SK-N-SH (cell line): ENCODE measurements at places on chromosomes 13 and 19. TPM values are rescaled to one million over a fixed set of nuclear protein-coding genes. Genes with fewer than 3 reads are reported as not detected.

DNA sequence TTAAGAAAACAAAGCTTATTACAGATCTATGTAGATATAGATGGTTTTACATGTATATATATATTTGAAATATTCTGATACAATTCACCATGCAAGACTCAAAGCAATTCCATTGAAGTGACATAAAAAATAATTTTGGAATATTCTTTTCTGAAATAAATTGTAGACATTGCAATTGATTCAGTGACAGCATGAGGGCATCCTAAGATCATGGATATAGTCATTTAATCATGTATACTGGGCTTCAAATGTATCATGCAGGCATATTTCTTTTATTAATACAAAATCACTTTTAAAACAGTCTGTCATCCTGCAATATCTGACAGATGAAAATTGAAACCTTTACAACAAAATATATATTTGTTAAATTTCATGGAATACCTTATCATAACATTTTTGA, 286.7 kb upstream of the SLITRK6 start:
- no peak for DNase-seq

SIGLEC10 gene
- not detected in 2 replicates for polyA plus RNA-seq

DNA sequence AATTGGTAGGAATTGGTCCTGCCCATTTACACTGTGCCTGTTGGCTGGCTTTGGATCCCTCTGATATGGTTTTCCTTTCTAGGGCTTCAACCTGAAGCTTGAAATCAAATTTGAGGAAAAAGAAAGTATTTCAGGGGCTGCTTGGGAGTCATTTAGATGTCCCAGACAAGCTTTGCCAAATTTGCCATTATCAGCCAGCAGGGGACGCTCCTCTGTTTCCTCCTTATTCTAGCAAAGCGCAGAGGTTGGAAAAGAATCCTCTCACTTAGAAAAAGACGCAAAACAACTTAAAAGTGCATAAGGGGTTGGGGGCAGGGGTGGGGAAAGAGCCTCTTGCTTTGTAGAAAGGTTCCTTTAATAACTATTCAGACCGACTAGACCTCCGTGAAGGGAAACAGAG, 1211.1 kb upstream of the PCDH20 start:
- DNase-seq, result no peak

GNA15 gene
- 0.05 and 0.13 TPM in 2 replicates for polyA plus RNA-seq

- no peak for DNase-seq
These were observed 74.4 kb downstream of the ARHGAP35 start for GRCh38 chr19:46935066-46935663.

- no peak for DNase-seq
These were observed 61.5 kb upstream of the TDRD3 start for GRCh38 chr13:60335531-60335930.

DNA sequence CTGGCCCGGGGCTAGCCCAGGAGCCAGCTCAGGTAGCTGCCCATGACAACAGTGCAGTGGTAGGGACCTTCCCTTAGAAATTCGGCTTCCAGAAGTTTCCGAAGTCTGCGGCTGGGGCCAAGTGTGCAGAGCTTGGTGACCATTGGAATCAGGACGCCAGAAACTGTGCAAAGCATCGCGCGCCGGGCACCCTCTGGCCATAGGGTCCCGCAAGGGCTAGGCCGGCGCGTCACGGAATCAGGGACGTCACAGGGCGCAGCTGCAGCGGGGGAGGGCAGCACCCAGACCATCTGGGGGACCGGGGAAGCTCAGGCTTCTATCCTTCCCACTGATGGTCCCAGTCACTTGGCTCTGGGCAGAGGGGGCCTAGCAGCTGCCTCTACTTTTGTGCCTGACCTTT, 219.1 kb downstream of the MTUS2 start:
- no peak for DNase-seq

GRCh38 chr13:108924541-108924940, 295.1 kb downstream of the MYO16 start:
- no peak for DNase-seq

DNA sequence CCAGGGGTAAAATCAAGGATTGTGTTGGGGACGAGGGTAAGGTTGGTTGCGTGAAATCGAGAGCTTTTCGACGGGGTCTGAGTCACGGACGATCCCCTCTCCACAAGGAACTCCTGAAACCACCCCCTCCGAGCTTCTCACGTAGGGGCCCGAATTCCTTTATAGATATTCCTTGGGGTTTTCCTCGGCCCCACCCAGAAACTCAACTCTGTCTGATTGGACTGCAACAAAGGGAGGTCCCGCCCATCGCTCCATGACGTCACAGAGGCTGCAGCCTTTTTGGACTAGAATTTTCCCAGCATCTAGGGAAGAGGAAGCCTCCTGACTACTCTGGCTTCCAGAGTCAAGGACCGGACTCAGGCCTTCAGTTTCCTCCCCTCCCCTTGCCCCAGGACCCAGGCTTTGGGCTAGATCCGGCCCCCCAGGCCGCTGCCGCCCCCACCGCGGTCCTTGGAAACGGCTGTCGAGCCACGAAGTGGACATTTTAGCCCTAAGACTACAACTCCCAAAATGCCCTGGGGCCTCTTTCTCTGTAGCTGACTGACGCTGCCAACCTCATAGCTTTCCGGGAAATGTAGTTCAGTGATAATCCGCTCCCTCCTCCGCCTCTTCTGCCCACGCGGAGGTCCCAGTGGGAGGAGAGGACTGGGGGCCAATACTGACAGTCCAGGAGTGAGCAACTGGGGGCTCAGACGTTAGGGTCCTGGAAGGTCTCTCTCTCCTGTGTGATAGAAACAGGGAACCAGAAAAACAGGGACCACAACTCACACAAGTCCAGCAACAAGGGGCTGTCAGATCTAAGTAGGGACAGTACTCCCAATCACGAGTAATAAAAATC, at the start of gene IZUMO1:
Gene IZUMO1 (minus strand): TSS at position 172 of the 838 bp plus-strand sequence. CDS start 1,050 bp downstream, outside the sequence.
- DNase-seq, result peak; percentile 89

DNA sequence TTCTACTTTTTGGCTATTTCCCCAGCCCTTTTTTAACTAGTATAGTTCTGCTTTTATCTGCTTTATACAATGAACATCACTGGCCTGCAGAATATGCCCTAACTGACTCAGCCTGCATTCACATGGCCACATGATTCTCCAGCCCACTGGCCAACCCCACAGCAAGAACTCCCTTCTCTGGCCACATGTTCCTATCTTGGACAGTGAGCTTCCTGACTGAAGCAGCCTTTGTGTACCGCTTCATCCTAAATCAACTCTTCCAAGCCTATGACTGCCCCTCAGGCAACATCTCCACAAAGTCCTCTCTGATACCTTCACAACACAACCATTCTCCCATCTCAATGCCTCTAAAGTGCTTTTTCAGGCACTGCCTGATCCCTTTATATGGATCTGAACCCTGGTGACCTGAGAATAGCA, 214.1 kb downstream of the COL4A1 start:
- no peak for DNase-seq

DNA sequence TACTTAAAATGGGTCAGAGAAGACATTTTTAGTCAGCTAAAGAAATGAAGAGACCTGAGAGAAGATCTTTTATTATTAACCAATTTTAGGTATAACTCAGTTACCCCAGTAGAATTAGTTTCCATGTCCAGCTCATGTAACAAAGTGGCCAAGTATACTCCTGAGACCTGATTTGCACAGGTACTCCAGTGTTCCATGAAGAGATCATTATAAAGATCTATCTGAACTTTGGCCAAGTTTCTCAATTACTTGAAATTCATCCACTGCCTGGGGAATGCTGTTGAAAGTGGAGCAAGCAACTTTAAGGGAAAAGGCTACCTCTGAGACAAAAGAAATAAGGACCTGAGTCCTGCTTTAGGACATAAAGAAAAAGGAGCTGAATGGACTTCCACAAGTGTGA, 47.0 kb downstream of the EDNRB start:
- no peak for DNase-seq

DNA sequence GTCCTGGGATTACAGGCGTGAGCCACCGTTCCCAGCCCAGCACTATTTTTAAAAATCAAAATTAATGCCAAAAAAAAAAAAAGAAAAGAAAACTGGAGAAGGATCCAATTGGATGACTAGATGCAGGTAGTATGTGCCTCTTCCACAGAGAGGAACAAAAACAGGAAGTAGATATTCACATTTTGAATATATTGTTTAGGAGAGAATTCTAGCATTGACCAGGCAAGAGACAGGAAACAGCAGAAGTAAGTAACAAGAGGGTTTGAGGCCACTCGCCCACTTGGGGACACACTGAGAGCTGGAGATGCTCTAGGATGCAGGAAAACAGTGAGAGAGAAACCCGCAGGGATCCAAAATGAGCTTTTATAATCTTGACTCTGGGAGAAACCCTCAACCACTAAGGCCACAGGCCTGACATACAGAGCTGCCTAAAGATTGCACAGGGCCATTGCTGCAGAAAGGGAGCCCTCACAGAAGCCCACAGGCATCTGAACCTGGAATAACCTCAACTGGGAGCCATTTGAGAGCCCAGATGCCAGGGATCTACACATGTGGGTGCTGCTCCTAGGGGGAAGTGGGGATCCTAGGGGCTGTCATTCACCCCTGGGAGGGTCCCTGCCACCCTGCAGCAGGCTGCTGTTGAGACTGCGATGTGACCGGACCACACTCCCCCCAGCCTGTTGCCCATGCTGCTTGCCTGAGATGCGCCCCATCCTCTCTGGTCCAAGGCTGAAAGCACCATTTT, 28.2 kb downstream of the IGFL2 start:
- DNase-seq, result no peak

DNA sequence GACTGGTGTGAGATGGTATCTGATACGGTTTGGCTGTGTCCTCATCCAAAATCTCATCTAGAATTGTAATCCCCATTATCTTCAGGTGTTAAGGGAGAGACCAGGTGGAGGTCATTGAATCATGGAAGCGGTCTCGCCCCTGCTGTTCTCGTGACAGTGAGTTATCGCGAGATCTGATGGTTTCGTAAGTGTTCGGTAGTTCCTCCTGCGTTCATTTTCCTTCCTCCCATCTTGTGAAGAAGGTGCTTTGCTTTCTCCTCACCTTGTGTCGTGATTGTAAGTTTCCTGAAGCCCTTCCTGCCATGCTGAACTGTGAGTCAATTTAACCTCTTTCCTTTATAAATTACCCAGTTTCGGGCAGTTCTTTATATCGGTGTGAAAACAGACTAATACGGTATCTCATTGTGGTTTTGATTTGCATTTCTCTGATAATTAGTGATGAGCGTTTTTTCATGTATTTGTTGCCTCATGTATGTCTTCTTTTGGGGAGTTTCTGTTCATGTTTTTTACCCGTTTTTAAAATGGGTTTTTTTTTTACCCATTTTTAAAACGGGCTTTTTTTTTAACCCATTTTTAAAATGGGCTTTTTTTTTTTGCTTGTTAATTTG, 102.8 kb upstream of the SLC10A2 start:
- no peak for DNase-seq

DNA sequence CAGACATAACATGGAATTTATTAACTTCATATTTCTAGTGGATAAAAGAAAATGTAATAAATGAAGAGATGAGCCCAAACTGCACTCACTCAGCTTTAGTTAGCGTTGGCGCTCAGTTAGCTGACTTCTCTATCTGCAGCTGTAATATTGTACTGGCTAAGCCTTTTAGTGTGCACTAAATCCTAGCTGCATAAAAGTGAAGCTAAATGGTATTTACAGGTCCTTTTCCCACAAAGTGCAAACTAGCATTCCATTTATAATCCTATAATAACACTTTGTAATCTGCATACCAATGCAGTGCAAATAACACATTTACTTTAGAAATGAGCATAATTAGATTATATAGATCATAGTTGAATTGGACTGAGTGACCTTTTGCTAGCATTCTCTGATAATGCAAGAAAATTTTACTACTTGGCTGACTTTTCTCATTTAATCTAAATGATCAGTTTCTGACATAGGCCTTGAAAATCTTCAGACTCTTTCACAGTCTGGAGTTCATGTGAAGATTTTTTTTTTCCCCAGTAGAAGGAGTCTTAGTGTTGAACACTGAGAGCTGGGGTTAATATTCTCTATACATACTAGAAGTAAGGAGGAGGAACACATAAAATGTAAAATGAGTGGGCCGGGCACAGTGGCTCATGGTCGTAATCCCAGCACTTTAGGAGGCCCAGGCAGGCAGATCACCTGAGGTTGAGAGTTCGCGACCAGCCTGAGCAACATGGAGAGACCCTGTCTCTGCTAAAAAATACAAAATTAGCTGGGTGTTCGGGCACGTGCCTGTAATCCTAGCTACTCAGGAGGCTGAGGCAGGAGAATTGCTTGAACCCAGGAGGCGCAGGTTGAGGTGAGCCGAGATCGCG, 1426.4 kb downstream of the PCDH9 start:
- no peak for DNase-seq

- no peak for DNase-seq
These were observed 45.6 kb downstream of the EDNRB start for GRCh38 chr13:77872995-77873394.

GRCh38 chr13:19345158-19345557, 163.5 kb upstream of the TUBA3C start:
- DNase-seq, result no peak

DNA sequence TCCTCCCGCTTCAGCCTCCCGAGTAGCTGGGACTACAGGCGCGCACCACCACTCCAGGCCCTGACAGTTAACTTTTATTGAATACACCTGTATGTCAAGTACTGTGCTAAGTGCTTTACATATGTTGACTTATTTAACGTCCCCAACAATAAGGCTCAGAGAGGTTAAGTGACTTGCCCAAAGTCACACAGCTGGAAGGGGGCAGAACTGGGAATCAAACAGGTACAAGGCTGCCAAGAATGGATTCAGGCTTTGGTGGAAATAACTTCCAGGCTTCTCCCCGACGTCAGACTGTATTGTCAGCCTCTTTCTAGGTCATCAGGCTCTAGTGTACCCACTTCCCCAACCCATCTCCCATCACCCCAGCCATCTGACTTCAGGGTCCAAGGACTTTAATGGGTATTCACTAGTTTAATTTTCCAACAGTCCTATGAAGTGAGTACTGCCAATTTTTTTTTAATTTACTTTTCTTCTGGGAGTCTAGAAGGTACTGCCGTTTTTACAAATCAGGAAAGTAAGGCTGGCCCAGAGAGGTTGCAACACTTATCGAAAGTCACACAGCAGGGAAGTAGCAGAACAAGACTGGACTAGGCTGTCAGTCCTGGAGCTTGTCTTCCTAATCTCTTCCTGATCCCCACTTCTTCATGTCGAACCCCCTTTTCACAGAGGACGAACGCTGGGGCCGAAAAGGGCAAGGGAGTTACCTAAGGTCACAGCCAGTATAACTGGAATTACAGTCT, 4.9 kb upstream of the CKM start:
- DNase-seq, result no peak

KCNN4 gene
- 21.0 and 22.2 TPM in 2 replicates for polyA plus RNA-seq

GGACT gene
- polyA plus RNA-seq, result 5.4 and 7.1 TPM in 2 replicates

GRCh38 chr19:33133438-33134031, 1.6 kb downstream of the WDR88 start:
- peak; percentile 91 for DNase-seq
